ENCODE measurements at places on chromosomes 11 and 22.

GRCh38 chr11:77455740-77456139, 18.2 kb downstream of the PAK1 start:
- no peak for DNase-seq

DNA sequence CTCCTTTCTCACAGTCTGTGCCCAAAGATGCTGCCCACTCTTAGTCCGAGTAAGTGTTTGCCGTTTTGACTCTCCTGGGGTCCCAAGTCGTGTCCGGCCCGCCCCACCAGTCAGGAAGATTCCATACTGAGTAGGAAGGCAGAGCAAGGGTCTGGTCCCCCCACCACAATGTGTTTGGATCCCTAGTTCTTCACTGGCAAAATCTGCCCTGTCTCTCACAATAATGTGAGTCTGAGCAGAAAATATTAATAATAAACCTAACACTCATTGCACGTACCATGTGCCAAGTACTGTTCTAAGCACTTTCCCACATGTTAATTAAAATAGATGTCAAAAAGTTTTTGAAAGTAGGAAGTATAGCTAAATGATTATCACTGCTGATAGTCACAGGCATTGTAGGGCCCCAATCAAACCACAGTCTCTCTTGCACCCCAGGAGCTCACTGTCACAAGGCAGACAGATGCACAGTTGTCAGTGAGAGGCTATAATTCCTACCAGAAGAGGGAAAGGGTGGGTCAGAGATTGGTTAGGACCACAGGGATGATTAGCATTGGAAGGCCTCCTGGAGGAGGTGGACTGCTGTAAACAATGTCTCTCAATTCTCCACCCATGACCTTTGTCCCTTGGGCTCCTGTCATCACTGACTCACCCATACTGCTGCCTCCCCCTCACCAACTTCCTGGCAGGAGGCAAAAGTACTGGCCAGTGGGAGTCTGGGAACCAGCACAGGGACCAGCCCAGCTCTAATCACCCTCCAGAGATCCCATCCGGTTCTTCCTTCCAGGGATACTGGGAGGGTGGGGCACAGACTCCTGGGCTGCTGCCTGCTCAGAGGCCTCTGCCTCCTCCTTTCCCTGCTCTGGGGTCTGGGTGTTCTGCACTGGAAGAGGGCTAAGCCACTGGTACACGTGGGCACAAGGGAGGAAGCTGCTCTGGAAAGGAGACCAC, 1.0 kb upstream of the POLD4 start:
- no peak for DNase-seq

GRCh38 chr11:40924915-40925314, 534.5 kb downstream of the LRRC4C start:
- no peak for DNase-seq

DNA sequence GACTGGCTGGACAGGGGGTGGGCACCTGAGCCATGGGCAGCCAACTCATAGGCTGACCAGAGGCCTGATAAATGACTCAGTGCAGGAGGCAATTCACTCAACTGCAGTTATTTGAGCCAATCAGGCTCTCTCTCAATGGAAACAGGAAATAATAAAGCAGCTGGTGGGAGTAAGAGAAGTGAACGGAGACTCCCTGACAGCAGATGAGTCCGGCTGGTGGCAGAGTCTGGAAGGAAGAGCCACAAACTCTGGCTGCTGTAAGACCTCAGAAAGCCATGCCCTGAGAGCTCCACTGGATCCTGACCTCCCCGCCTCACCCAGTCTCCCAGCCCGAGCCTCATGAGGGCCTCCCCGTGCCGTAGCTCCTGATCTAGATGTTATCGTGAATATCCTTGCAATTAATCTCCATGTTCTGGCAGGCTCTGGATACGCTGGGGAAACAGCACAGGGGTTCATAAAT, 69.8 kb downstream of the TRIM29 start:
- no peak for DNase-seq

- DNase-seq: no peak
Measured at GRCh38 chr11:46338636-46338987, 8.7 kb upstream of the DGKZ start.

- DNase-seq: no peak
Measured at GRCh38 chr11:107623183-107623582, 32.2 kb downstream of the ELMOD1 start.

DNA sequence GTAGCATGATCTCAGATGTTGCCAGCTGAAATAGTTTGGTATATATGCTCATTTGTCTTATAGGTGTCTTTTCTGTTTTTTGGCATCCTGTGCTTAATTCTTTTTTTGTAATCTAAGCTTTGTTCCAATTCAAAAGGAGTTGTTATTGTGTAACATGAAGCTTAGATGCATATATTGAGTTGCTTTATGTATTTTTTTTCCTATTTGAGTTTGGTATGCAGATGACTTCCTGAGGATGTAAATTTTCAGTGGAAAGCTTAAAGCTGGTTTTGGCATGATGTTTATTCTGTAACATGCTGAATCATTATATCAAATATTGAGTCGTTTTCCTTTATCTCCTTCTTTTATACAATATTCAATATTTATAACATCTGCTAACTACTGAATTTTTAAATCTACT, 69.4 kb downstream of the DDX10 start:
- no peak for DNase-seq

DNA sequence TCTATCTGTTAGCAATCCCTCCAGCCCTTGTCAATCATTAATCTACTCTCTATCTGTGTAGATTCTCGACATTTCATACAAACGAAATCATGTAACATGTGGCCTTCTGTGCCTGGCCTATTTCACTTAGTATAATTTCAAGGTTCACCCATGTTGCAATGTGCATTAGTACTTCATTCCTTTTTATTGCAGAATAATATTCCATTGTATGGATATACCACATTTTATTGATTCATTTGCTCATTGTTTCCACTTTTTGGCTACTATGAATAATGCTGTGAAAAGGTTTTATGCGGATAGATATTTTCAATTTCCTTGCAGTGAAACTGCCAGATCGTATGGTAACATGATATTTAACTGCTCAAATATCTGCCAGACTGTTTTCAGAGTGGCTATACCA, 100.1 kb downstream of the MIAT start:
- DNase-seq: no peak

GRCh38 chr11:133081020-133081419, 451.3 kb downstream of the OPCML start:
- no peak for DNase-seq

DNA sequence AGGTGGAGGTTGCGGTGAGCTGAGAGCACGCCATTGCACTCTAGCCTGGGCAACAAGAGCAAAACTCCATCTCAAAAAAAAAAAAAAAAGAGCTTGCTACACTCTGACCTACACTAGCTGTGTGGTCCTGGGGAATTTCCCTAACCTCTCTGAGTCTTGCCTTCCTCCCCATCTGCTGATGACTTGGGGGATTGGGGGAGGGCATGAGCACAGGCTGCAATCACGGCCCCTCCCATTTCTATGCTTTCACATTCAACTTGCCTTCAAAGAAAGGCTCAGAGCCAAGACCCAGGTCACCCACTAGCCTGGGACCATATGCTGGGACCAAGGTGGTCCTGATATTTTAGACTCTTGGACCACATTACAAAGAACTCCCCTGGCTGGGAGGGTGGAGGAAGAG, 39.8 kb upstream of the TEF start:
- no peak for DNase-seq

DNA sequence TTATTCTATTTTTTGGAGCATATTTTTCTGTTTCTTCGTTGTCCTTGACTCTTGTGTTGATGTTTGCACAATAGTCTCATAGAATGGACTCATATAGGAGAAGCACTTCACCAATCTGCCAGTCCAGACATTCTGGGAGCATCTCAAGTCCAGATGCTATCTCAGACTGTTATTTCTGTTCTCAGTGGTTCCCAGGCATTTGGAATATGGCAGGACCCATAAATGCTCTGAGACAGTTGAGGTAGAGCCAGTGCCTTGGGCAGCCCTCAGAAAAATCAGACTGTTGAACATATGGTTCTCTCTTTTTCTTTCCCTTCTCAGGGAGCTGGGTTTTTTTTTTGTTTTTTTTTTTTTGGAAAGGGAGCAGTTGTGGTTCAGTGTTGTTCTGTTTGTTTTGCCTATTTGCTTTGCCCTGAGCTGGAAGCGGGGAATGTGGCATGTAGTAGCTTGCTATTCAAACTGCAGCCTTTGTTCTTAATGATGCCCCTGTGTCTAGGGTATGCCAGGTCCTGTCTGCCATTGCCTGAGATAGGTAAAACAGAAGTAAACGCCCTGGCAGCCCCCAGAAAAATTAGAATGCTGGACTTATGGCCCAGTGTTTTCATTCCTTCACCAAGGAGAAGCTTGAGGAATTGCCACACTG, 3.7 kb upstream of the MS4A2 start:
- no peak for DNase-seq

DNA sequence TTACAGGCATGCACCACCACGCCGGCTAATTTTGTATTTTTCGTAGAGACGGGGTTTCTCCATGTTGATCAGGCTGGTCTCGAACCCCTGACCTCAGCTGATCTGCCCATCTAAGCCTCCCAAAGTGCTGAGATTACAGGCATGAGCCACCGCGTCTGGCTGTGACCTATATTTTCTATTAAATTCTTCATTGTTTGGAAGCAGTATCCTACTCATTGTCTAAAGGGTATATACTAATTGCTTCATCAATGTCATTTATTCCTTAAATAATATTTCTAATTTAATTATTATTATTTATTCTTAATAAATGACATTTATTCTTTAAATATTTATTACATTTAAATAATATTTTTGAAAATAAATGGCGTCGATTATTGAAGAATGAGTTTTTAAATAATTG, 817.3 kb upstream of the API5 start:
- no peak for DNase-seq
